Fibroblast of the aortic adventitia (primary cell): ENCODE measurements at places on chromosomes 7 and 10. TPM values are rescaled to one million over a fixed set of nuclear protein-coding genes. Genes with fewer than 3 reads are reported as not detected.

GPNMB gene
- 479 and 525 TPM in 2 replicates for total RNA-seq

CPED1 gene
- total RNA-seq: 30.0 and 119 TPM in 2 replicates

HMX3 gene
- total RNA-seq: not detected in 2 replicates

LRRC61 gene
- 0.09 and 2.2 TPM in 2 replicates for total RNA-seq
